ENCODE measurements at places on chromosomes 3 and 15.

- DNase-seq = no peak
Observed at GRCh38 chr3:182617500-182617899, 175.8 kb upstream of the ATP11B start.

- no peak for DNase-seq
Observed at GRCh38 chr3:152190636-152191183, 78.0 kb upstream of the MBNL1 start.

DNA sequence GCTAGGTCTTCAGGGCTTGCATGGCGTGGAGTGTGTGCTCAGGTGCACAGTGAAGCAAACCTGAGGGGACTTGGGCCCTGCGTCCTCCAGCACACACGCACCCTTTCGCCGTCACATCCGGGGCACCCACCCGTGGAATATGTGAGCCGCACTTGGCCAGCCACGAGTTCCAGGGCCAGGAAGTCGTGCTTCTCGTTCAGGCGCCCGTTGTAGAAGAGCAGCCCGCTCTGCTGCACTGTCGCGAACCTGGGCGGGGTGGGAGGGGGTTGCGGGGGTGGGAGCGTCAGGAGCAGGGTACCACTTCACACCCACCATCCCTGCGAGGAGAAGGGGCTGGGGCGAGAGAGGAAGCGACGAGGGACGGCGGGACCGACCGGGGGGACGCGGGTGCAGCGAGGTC, 7.1 kb downstream of the CELSR3 start:
- no peak for DNase-seq

DNA sequence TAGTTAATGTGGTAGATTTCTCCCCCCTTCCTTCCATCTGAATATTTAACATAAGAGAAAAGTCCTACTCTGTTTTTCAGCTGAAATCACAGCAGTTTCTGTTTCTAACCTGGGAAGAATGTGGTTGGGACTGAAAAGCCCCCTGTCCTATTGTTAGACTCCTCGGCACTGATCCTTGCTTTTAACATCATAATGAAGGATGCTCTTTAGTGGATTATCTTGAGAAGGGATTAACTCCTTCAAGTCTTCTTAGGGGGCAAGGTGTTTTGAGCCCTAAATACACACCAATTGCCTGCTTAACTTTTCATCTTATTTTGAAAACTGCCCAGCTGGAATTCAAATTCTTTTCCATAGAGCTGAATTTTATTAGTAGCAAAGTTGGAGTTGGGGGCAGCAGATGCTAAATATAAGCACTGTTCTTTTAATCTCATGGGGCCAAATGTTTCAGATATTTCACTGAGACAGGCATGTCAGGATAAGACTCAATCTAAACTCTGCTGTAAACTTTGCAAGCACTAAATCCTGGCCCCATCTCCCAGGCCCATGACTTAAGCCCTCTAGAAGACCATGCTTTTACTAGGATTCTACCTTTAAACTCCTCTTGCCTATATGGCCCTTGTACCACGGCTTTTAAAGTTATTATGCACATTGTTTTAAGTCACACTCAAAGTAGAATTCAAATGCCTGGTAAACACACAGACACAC, 243.2 kb upstream of the NR2F2 start:
- no peak for DNase-seq

DNA sequence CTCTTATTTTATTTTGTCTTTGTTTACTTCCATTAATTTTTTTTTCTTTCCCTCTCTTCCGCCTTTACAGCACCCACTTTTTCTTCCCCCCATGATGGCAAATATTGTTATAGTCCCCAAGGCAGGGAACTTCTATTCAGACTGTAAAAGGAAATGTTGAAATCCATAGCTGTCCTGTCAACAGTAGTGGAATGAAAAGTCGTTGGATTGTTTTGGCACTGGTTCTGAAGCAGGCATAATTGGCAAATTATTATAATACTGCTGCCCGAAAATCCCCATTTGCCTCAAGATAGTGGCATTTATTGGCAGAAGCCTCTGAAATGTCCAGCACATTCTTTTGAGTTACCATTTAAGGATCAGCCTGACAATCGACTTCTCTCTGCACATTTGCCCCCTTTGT, 150.6 kb downstream of the TPRG1 start:
- no peak for DNase-seq

GRCh38 chr15:75036212-75036616, 12.8 kb downstream of the PPCDC start:
- DNase-seq = no peak

- no peak for DNase-seq
Observed at GRCh38 chr3:15023719-15024118, 41.4 kb downstream of the MRPS25 start.

GRCh38 chr15:39124553-39125171, 456.2 kb upstream of the THBS1 start:
- DNase-seq = peak; percentile 61

GRCh38 chr3:28252001-28252431, 10.6 kb downstream of the CMC1 start:
- DNase-seq = no peak

DNA sequence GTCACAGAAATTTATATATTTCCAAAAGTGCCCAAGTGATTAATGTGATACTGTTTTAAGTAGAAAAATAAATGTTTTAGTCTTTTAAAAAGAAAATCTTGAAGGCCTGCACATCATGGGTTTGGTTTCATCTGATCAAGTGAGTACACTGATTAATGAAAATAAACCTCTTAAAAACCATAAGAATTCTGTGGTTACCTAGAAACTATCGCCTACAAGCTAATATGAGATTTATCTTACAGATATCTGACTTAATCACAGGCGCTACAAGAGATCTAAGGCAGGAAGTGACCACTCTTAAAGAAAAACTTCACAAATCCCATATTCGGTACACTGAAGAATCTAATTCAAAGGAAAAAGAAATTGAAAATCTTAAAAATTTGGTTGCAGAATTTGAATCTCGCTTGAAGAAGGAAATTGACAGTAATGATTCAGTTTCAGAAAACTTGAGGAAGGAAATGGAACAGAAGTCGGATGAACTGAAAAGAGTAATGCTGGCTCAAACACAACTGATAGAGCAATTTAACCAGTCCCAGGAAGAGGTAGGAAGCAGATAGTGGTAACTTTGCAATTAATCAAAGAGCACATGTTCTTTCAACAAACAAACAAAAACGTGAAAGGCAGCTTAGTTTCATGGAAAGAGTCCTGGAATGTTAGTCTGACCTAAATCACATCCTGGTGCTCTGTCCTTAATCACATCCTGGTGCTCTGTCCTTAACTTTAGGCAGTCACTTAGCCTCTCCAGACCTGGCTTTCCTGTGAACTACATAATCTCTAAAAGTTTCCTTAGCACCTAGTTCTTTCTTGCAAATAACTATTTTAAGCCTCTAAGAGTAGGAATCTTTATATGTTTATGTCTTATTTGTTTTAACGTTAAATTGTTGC, 131.8 kb downstream of the CCNL1 start:
- DNase-seq = no peak

DNA sequence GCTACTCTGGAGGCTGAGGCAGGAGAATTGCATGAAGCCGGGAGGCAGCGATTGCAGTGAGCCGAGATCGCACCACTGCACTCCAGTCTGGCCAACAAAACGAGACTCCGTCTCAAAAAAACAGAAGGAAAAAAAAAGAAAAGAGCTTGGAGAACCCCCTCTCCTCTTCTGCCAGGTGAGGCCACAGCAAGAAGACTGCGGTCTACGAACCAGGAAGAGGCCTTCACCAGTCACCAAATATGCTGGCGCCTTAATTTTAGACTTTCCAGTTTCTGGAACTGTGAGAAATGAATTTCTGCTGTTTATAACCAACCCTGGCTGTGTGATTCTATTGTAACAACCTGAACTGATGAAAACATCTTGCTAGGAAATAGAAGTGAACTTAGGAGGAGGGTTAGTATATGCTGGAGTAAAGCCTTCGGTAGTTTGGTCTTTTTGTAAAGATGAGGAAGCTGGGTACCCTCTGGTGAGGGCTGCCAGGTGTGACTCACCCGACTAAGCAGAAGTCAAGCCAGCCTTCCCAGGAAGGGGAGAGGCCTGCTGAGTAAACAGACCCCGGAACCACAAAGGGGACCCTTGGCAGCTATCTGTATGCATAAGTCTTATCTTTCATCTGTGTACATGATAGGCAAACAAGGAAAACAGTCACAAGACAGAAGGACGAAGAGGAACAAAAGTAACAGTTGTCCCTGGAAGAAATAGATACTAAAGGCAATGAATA, 78.7 kb downstream of the KLF13 start:
- peak; percentile 37 for DNase-seq

DNA sequence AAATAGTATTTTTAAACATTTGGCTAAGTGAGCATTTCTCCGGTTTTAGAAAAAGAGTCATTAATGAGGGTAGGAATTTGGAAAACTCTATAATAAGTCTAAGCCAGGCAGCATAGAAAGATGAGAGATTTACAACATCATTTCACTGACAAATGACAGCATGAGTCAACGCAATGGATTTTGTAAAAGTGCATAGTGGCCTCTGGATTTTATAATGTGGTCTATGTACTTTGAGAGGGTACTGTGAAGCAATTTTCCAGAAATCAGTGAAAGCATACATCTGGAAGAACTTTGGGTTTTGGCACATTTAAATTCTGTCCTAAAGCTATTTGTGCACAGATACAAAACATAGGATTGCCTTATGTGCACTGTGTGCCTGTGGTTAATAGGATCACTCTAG, 130.8 kb upstream of the CCNL1 start:
- DNase-seq = peak; percentile 89

DNA sequence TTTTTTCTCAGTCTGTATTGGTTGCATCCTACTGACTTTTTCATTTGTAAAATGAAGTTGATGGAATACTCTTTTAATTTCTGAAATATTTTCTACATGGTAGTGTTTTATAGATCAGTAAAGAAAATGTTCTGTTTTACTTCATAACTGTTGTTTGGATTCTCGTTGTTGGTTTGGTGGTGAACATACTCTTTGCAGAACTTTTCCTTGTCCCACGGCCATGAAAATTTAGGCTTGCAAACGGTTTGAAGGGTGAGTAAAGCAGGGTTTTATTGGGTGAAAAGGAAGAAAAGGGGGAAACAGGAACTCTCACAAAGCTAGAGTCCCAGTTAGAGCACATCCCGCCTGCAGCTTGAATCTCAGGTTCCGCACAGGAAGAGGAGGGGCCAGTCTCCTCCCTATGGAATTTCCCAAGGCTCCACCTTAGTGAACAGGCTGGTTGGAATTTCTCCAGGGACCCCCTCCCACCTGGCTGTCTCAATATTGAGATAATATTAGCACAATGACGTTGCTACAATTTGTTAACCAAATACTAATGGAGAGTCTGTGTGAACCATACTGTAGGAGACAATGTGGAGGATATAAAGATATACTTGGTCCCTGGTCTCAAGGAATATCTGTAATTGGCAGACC, 5.6 kb downstream of the PDCD6IP start:
- no peak for DNase-seq

DNA sequence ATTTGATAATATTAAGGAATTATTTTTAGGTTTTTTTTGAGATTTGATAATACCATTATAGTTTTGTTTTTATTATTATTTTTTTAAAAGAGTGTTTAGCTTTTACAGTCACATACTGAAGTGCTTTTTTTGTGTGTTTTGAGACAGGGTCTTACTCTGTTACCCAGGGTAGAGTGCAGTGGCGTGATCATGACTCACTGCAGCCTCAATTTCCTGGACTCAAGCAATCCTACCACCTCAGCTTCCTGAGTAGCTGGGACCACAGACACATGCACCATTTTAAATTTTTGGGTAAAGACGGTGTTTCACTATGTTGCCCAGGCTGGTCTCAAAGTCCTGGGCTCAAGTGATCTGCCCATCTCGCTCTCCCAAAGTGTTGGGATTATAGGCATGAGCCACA, 73.0 kb downstream of the SUMF1 start:
- peak; percentile 74 for DNase-seq

GRCh38 chr3:11668243-11669235, 24.8 kb upstream of the VGLL4 start:
- DNase-seq = no peak

DNA sequence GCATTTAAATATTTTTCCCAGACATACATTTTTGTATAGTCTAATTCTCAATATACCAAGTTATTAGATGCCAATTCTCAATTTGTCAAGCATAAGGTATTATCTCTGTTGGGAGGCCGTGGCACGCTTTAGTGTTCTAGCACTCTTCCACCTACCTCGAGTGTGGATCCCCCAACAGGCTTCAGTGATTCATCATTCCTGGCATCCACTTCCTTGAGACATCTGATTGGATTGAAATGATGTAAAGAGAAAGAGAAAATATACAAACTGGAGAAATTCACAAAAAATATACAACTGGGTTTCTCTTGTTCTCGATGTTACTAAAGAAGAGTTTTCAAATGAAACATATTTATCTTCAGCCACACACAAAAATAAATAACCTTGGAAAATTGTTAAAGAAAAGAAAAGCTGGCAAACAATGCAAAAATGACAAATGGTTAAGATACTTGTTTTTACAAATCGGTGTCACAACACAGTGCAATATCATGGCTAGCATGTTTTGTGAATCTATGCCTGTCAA, 218.0 kb upstream of the CDIN1 start:
- DNase-seq = peak; percentile 65

DNA sequence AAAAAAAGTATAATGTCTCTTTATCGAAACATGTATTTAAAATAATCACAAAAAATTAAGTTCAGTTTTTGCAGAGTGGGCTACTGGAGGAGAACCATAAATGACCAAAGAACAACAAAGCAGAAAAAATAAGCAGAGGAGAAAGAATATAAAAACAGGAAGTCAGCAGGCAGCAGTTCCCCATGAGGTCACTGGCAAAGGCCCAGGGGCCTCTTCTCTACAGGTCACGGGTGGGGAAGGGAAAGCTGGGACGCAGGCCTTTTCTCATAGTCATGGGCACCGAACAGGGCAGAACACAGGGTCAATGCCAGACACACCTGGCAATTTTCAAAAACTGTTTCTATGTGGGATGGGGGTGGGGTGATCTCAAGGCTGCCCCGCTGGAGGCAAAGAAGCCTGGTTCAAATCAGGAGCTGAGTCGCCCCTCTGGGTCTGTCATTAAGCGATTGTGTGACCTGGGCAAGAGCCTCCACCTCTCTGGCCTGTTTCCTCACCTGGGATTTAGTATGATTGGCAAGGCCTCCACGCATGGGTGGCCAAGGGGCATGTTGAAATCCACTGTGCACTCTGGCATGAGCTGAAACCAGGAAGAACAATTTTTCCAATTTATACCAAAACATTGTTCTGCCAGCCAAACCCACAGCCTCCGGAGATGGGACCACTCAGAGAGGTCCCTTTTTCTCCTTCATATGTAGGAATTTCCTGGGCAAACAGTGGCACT, 43.8 kb upstream of the UACA start:
- peak; percentile 57 for DNase-seq

Data from fibroblast of pulmonary artery (primary cell).